ENCODE measurements at places on chromosomes 5 and 9.

GRCh38 chr9:100515578-100516494 lies 42.9 kb downstream of the TMEFF1 start:
- no peak for DNase-seq

- DNase-seq: peak; percentile 24
Measured at GRCh38 chr5:55232271-55232984, 980 bp downstream of the CCNO start.

DNA sequence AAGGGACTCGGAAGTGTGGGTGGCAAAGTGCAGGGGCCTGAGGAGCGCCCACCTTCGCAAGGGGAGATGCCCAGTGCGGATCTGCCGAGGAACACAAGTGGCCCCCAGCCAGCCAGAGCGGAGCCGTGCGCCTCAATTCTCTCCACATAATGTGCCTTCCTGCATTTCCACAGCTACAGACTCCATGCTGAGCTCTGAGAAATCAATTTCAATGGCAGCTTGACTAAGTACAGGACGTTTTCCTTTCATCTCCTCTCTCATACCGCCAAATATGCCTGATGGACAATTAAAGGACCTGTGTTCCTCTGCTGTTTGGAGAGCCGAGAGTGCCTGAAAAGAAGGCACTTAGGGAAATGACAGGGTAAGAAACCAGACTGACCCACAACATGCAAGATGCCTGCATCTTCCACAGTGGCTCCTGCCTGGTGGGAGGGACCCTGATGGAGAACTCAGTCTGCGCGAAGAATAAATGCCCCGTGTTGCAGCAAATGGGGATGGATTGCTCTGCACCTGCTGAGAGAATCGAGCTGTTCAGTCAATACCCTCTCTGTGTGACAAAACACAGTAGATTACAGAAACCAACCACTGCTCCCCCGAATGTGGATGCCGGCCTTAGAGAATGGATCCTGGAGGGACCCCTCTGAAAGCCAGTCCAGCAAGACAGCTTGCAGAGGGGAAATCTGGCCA lies 38.6 kb upstream of the OLFM1 start:
- no peak for DNase-seq

- DNase-seq: no peak
Measured at GRCh38 chr9:5511935-5512580, 1.7 kb downstream of the PDCD1LG2 start.

GRCh38 chr5:165196961-165197360 lies 1691.5 kb downstream of the MAT2B start:
- no peak for DNase-seq

DNA sequence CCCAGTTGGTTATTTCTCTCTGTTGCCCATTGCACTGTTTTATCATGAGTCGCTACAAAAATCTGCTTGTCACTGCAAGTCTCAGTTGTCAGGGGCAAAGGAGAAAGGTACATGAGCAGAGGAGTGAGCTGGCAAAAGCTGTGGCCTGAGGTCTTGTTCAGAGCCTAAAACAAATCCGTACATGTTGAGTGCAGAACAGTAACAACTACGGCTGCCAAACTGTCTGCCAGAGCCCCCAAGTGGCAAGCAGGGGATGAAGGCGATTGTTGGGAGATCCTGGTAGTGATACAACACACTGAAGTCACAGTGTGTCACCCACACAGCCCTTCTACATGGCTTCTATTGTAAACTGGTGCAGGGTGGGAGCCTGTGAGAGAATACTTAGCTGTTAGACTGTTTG lies 50.9 kb downstream of the BRINP1 start:
- no peak for DNase-seq

GRCh38 chr9:71747576-71747975 lies 20.7 kb downstream of the CEMIP2 start:
- DNase-seq: no peak

DNA sequence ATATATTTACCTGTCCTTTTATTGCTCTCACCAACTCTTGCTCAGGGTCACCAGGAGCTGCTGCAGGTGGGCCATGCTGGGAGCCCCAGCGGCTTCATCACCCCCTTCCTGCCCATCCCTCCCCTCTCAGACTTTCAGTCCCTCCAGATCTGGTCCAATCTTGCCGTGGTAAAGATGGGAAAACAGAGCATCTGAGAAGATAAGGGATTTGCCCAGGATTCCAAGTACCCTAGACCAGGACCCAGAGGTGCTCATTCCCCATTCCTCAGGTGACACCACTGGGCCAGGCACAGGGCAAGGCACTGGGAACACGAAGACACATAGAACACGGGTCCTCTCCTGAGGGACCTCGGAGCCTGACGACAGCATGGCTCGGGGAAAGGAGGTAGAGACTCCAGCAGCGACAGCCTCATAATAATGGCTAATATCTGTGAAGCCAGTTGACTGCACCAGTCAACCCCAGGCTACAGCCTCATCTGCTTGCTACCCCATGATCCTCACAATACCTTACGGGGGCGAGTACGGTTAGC lies 18.0 kb downstream of the TMOD1 start:
- DNase-seq: no peak

DNA sequence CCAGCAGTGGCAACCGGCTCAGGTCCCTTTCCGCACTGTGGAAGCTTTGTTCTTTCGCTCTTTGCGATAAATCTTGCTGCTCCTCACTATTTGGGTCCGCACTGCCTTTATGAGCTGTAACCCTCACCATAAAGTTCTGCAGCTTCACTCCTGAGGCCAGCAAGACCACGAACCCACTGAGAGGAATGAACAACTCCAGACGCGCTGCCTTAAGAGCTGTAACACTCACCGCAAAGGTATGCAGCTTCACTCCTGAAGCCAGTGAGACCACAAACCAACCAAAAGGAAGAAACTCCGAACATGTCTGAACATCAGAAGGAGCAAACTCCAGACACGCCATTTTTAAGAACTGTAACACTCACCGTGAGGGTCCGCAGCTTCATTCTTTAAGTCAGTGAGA lies 103.5 kb downstream of the GLIS3 start:
- no peak for DNase-seq

GRCh38 chr9:23830476-23830805 lies 4.4 kb upstream of the ELAVL2 start:
- DNase-seq: no peak

DNA sequence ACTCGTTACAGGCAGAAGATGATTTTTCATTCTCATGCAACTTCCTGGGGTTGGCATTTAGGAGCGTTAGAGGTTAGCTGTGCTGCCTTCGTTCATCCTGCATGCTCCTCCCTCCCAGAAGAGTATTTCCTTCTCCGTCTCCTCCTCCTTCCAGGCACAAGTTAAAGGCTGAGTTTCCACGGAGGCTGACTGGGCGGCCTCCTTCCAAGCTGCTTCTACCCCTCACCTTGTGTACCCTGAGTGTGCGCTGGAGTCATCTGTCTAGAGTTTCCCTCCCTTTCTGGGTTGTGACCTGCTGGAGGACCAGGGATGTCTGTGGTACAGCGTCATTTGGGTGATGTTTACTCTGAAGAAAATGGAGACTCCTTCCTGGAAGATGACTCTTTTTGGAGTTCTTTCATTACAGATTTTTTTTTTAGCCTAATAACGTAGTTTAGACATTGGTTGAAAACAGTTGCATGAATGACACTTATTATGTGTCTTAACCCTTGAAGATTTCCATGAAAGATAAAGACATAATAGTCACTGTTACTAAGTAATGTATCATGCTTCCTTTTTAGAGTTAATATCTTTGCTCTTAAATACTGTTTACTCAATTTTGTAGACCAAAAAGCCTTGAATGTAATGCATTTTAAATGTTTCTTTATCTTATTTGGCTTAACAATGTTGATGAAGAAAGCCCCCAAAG lies 146.9 kb downstream of the TENT4A start:
- DNase-seq: no peak

GRCh38 chr9:133771486-133772482 lies 33.6 kb upstream of the SARDH start:
- no peak for DNase-seq

GRCh38 chr5:44868541-44868940 lies 59.8 kb downstream of the MRPS30 start:
- DNase-seq: no peak

GRCh38 chr5:60271517-60271916 lies 378.0 kb upstream of the PDE4D start:
- DNase-seq: no peak

GRCh38 chr9:15240927-15241326 lies 66.1 kb downstream of the TTC39B start:
- DNase-seq: no peak

DNA sequence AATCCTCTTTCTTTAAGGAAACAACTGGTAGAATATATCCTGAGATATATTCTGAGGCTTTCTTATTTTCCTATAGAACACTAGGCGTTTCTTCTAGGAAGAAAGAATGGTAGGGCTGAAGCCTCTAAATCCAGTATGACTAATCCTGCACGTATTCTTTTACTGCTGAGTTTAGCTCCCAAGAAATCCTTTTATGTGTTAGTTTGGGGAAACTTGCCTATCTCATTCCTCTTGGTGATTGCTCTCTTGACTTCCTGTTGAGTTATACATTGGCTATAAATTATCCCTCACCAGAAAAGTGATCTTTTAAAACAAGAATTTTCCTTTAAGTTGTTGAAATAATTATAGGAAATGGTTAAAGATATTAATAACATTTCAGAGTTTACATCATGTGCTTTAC lies 422.9 kb downstream of the TMEM161B start:
- no peak for DNase-seq

DNA sequence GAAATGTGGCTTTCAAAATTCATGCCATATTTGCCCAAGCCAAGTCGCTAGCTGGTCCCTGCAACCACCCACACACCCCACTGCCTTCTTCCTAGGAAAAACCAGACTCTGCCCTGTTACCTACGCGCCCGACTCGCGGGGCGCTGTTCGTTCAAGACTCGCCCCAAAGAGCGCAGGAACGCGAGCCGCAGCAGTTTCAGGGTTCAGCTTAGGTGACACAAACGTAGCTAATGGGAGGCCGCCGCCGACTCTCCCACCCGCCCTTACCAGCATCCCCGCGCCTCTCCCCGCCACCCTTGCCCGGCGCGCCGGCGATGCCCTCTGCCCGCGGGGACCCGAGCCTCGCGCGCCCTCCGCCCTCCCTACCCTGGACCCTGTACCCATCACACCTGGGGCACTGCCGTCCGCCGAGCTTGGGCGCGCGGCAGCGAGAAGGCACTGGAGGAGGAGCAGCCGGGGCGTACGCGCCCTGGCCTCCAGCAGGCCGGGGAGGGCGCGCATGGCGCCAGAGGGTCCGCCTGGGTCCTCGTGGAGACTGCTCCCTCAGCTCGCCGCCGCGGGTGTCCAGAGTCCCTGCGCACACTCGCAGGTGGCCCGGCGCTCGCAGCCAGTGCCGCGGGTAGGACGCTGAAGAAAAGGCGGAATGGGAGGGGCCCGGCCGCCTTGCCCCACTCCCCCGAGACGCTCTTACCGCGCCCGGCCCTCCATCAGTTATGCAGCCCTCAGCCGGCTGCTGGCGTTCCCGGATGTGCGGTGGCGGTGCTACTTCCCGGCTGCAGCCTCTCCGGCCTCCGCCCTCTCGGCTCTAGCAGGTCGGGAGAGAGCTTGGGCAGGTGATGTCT lies at the start of gene EMB:
TSS of gene EMB (minus strand) at position 638 of the 842 bp plus-strand sequence. CDS start at position 501, 137 bp downstream.
- peak; percentile 86 for DNase-seq

DNA sequence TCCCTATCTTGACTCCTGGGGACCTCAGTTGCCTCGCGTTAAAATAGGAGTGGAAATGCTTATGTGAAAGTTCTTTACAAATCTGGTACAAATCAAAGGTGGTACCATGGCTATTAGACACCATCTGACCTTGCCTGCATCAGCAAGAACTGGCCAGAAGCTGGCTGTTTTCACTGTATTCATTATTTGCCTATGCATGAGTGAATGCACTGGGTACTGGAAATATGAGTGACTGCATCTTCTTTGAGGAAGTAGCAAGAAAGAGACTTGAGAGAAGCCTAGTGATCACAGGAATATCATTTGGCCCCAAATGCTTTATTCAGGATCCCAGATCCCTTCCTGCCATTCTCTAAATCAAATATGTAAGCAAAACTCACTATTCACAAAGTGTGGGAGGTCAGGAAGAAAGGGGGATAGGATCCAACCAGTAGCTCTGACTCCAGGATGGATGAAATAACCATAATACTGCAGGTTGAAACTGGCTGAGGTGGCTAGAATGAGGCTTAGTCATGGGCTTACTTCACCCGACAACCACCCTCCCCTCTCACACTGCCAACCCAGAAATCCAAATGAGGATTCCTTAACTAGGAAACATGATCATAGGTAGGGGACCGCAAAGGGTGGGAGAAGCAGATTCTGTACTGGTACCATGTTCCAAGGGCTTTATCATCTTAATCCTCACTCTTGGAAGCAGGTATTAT lies 56.7 kb downstream of the FAM114A2 start:
- no peak for DNase-seq

DNA sequence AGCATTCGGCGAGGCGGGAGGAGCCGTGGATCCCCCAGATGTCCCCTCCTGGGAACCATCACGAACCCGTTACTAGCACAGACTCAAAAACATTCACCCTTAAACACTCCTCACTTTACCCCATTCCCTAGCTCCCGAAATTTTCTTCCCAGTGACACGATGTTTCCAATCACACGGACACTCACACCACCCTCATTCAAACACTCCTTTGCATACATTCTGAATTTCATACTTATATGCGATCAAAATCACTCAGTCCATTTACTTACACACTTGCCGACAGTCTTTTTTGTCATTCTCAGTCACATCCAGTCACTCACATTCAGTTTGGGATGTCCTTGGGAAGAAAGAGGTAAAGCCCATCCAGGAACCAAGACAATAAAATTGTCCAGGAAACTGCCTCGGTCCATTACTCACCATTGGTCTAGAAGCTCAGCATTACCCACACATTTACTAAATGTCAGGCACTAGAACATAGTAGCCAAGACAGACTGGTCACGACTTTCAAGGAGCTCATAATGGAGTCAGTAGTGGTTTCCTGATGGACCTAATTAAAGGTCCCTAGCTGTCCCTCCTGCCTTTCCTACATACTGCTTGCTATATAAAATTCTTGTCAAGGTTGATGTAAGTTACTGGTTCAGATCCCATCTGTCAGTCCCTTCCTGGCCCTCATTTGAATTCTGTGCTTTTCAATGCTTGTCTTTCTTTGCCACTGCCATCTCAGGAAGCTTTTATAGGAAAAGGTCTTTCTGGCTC lies 574 bp downstream of the SLC35A4 start:
- no peak for DNase-seq

DNA sequence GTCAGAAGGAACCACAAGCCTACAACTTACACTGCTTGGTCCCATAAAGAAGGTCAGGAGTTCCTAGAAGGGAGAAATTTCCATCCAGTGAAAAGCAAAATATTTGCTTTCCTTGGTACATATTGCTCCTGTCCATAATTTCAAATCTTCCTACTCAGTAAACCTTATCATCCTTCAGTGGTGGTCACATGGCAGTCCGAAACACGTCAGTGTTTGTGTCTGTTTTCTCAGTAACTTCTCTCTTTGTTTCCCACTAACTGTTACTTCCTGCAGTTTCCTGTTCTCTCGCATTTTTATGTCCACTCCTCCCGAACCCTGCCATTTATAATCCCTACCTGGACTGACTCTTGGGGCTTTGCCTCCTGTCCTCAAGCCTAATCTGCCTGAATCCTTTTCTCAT lies 129.1 kb downstream of the FANCC start:
- DNase-seq: no peak

- no peak for DNase-seq
Measured at GRCh38 chr9:93582550-93582949, 6.2 kb downstream of the PHF2 start.

GRCh38 chr5:140364472-140364765 lies 4.4 kb downstream of the SLC4A9 start:
- no peak for DNase-seq

- DNase-seq: peak; percentile 68
Measured at GRCh38 chr5:171342362-171343111, 33.5 kb downstream of the TLX3 start.

GRCh38 chr9:107631788-107632187 lies 142.2 kb upstream of the KLF4 start:
- no peak for DNase-seq
